Left lobe of liver (tissue), 2 donors: ENCODE measurements at places on chromosomes 7 and 10. TPM values are rescaled to one million over a fixed set of nuclear protein-coding genes. Genes with fewer than 3 reads are reported as not detected.

The TMEM178B gene
- not detected for total RNA-seq

GRCh38 chr7:105920766-105921165 lies 42.3 kb upstream of the CDHR3 start:
- no peak for DNase-seq

GRCh38 chr10:72087392-72087968 lies 871 bp downstream of the SPOCK2 start:
- DNase-seq: no peak

The GIMAP2 gene
- 5.3 TPM for total RNA-seq

- DNase-seq: no peak
Measured at GRCh38 chr10:98560565-98560964, 113.8 kb upstream of the HPS1 start.

The PRPS1L1 gene
- total RNA-seq: not detected

DNA sequence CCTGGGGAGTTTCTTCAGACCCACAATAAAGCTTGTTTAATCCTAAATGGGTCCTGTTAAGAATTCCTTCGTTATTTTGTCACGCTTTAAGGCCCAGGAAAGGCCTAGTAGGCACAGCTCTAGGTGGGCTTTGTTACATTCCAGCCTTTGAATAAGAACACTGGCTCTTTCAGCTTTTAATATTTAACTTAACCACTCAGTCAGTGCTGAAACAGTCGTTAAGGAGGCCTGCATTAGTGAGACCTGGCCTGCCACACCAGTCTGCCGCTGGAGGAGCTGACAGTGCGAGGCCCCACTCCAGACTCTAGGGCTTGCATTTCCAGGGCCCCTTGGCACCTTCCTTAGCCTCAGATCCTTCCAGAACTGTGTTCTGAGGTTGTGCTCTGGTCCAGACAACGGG lies 351.4 kb downstream of the GLRX3 start:
- no peak for DNase-seq

The HACD1 gene
- total RNA-seq: 2.9 TPM

DNA sequence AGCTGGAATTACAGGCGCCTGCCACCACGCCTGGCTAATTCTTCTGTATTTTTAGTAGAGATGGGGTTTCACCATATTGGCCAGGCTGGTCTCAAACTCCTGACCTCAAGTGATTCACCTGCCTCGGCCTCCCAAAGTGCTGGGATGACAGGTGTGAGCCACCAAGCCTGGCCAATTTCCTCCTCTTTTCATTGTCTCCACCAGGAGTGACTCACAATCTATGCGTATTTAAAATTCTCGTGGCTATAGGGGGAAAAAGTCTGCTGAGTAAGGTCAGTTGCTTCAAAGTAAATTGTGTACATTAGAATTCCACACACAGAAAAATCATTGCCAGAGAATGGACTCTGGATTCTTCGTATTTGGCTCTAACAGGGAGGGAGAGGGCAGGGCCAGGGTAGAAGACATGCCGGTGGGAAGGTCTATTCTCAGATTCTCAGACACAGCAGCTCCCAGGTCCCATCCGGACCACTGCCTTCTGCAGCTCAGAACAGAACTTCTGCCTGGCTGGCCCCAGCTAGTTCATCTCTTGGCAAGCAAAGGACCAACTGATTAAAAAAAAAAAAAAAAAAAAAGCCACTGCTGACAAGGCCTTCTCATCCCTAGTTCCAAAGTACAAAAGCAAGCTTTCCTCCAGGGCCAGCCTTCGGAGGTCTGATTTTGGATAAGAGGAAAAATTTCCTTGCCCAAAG lies 22.2 kb downstream of the PSPH start:
- peak; percentile 49 for DNase-seq

The LDB3 gene
- 0.20 TPM for total RNA-seq

The VPS37D gene
- 2.6 TPM for total RNA-seq
